ENCODE measurements at places on chromosomes 5 and 9.

- DNase-seq = no peak
Measured at GRCh38 chr9:79857188-79857587, 285.4 kb downstream of the TLE4 start.

DNA sequence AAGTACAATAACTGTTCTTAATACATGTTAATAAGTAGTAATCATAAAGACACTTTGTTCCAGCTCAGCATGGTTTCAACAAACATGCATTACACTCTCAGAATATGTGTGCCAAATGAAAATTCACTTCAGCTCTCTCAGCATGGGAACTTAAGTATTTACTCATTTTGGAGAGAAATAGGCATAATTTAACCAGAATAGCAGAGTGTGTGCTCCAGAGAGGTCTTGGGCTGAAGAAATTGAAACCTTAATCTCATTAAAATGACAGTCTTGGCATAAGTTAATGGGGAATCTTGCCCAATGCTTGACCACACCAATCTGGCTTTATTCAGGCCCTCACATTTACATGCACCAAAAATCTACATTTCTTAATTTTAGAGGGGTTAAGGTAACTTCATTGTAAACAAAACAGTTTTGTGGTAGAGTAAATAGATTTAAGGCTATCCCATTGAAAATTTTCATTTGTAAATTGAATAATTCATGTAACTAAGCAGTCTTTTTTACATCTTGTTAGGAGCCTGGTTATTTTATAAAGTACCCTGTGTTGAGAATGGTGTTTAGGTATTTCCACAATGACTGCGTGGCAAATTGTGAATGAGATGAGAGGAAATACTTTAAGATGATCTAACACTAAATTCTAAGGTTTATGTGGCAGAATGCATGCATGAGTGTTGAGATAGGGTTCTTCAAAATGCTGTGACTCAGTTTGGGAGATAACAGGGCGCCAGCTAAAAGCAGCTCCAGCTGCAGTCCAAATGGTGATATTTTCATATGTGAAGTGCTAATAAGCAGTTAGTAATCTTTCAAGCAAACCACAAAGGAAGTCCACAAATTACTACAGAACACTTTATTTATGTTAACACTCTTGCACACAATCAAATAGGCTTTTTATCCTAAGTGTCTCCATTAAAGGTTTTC is 11.3 kb upstream of the LOX start:
- DNase-seq = no peak

DNA sequence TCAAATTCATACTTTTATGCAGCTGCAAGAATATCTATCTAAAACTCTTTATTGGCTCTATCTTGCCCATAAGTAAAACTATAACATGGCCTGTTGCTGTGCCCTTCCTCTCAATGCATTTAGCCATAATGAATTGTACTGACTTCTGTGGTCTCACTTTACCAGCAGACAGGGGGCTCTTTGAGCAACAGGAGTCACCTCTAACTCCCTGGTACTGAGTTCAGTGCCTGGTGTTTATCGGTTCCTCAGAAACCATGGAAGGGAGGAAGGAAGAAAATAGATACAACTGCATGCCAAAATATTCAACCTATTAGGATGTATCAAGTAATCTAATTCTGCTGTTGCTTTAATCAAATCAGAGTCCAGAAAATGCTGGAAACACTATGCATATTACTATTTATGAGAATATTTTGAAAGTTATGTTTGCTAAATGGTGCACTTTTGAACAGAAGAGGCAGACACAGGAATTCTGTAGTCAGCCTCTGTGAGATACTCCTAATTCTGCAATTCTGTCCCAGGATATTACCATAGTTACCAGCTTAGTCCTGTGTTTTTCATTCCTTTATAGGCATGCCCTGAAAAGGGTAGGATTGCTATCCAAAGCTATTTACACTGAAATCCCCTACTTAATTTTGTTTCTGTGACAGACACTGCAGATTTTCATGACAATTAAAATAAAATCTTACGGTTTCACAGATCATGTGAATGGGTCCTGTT is 89.8 kb downstream of the CD180 start:
- no peak for DNase-seq

- DNase-seq = no peak
Measured at GRCh38 chr9:5449521-5450358, 602 bp upstream of the CD274 start.

- DNase-seq = no peak
Measured at GRCh38 chr9:89887286-89887685, 282.5 kb downstream of the GADD45G start.

DNA sequence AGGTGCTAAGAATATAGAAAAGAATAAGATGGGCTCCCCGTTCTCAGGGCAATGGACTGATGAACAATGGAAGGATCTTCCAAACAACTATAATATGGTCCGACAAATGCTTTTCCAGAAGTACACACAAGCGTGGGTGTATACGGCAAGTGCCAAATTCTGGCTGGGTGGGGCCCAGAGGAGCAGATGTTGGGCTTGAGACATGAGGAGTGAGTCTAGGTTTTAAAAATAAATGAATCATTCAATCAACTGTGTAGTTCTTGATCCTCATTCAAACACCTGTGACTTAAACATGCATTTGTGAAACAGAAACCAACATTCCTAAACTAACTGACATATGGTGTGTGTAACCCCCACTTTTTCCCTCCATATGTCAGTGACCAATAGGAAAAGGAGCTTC is 47.9 kb downstream of the MFAP3 start:
- DNase-seq = no peak

DNA sequence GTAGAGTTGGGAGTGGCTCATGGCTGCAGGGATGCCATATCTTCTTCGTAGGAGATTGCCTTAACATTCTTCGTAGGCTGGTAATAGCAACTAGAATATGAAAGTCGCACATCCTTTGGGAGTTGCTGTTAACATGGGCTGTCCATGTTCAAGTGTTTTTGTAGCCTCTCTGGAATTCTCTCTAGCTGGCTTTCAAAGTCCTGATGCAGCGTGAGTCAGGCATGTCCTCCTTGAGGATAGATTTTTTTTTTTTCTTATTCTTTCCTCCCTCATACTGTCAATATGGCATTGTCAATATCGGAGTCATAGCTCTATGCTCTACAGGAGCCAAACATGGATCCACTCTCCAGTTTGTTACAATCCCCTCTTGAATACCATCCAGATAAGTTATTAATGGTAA is 494.8 kb upstream of the WWC1 start:
- no peak for DNase-seq

DNA sequence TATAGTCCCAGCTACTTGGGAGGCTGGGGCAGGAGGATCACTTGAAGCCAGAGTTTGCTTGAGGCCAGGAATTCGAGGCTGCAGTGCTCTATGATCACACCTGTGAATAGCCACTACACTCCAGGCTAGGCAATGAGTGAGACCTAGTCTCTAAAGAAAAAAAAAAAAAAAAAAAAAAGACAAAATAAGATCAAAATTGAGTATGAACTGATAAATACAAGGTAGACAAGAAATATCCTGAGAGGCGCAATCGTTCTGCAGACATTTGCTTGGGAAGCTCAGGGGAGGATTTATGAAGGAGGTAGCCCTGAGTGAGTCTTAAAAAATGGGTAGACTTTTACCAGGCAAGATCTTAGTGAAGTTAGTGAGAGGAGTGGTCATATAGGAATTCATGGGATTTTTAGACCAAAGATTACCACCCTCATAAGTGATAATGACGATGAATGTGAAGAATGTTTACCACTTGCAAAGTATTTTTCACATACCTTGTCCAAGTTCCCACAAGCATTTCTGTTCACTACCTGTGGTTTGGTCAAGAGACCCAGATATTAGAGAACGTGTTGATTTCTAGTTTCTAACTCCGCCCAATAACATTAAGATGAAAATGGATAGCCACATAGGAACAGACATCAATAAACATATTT is 4.4 kb downstream of the PDCD1LG2 start:
- no peak for DNase-seq

DNA sequence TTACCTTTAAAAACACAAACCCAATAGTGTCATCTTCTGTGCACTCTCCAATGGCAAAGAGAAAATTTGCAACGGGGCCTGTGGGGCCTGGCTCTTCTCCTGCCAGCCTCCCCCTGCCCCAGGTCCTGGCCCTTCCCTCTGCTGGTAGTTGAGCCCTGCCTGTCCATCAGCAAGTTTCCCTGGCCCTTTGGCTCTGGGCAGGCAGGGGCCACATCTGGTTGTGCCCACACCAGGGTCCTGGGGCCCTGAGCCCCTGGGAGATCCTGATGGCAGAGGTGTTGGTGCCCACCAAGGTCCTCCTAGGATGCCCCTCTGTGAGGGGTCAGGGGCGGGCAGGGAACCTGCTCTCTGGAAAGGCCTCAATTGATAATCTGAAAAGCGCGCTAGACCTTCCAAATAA is 157.3 kb downstream of the DAB2IP start:
- no peak for DNase-seq

DNA sequence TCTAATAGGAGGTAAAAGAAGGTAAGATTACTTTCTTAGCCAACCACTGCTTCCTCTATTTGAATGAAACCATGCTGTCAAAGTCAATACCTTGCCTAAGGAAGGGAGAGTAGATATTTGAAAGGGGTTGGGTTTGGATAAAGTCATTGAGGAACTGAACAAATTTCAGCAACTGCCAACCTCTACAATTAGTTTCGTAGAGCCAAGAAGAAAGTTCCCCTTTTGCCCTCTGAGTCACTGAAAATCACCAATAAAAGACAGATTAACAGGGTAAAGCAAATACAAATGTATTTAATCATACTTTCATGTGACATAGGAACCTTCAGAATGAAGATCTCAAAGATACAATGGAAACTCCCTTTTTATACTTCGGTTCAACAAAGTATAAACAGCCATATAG is 615.7 kb downstream of the GABRG2 start:
- DNase-seq = no peak

Data from SIG-M5 (cell line).